ENCODE measurements at places on chromosomes 4 and X. TPM values are rescaled to one million over a fixed set of nuclear protein-coding genes. Genes with fewer than 3 reads are reported as not detected.

DNA sequence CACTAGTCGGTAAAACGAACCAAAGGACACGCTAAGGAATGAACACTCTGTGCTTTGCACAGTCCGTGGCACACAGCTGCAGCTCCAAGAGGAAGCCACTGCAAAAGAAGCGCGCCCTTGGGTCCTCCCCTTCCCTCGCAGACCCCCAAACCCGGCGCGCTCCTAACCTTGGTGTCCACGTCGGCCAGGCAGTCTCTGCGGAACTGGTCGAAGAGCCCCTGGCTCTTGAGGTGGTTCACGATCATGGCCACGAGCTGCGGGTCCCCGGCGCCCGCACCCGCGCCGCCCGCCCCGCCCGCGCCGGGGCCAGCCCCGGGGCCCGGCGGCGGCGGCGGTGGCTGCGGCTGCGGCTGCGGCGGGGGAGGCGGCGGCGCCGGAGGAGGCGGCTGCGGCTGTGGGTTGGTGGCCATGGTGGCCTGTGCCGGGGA, 333 bp downstream of the BOD1L1 start:
- no peak for DNase-seq

DNA sequence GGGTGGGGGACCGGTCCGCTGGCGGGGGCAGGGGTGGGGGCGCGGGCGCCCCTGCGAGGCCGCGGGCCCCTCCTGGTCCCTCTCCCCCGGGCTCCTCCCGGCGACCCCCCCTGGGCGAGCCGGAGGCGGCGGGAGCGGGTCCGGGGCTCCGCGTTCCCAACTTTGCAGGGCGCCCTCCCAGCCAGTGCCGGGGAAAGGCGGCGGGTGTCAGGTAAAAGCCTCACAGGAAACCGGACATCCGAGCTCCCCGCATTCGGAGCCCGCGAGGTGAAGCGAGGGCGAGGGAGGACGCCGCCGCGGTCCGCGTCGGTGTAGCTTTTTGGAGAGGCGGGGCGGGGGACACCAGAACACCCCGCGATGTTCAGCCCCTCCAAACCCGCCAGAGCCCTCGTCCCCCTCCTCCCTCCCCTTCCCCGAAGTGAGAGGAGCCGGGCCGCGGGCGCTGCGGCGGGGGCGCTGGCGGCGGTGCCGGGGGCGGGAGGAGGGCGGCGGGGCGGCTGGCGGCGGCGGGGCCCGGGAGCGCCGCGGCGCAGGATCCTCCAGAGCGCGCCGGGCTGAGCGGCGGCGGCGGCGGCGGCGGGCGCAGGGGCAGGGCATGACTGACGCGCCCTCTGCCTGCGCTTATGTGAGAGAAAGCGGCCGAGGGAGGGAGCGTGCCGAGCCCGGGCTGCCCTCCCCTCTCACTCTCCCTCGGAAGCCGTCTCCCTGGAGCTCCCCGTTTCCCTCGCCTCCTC, at the start of gene VEGFC:
Gene VEGFC, minus strand, starts transcription at position 597 of the 734 bp plus-strand sequence. CDS start 611 bp downstream, outside the sequence.
- peak; percentile 81 for DNase-seq

- no peak for DNase-seq
Observed at GRCh38 chr4:150849016-150849415, 166.1 kb downstream of the LRBA start.

DNA sequence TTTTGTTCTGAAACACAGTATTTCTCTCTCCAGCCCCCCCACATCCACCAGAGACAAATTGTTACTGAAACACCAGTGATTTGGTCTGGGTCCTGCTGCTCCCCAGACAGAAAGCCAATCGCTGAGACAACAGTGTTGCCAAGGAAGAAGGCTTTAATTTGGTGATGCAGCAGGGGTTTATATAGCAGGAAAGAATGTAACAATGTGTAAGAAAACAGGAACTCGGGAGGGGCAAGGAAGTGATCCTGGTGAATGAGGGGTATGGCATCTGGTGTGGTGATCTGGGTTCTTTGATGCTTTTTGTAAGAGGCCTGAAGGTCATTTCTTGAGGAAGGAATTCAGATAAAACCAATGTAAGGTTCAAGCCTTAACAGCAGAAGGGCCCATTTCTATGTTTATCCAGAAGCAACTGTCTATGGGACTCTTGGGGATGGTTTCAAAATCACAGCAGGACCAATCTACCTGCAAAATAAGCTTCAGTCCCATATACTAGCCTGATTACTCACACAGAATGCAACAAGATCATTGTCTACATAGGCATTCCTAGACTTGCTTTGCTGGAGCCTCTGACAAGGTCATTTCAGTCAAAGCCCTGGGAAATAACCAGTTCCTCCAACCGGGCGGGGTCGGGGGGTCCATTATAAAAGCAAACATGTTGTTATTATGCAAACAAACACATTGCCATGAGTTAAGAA, 445.2 kb upstream of the ZFP42 start:
- no peak for DNase-seq

- no peak for DNase-seq
Observed at GRCh38 chr4:179095585-179096221, 1653.5 kb upstream of the AGA start.

- no peak for DNase-seq
Observed at GRCh38 chr4:24209906-24210305, 320.1 kb upstream of the PPARGC1A start.

- DNase-seq, result no peak
Observed at GRCh38 chr4:86615501-86615900, 21.4 kb downstream of the PTPN13 start.

DNA sequence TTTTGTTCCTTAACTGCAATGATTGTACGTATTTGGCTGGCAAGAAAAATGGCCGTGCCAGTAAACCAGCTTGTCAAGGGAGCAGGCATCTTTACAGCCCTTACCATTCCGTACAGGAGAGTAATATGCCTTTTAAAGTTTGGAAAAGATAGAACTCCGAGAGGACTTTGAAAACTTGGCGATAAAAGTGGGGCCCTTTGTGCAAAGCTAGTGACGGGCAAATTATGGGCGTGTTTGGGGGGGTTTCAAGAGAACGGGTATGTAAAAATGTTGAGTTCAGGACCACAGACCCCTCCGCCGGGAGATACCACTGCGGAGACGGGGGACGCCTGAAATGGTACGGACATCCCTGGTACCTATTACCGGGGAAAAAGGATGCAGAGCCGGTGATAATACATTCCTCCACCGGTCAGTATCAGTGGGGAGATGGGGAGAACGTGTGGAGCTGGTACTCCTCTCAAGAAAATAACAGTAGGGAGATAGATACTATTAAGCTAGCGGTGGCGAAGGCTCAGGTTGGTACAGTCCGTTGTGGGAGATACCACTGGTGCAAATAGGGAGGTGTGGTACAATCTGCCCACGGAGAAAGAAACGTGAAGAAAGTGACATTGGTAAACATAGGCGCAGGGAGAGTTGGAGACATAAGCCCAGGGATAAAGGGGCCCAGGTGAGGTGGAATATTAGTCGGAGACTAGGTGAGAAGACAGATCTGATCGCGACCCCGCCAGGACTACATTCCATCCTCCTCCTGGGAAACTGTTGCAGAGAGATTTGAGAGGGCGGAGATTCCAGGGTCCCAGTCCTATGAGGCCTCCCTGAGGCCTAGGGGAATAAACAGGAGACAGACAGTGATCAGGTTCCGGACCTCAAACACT, 14.5 kb downstream of the SPACA5 start:
- DNase-seq, result peak; percentile 79

- no peak for DNase-seq
Observed at GRCh38 chrX:10165580-10166247, 8.9 kb downstream of the CLCN4 start.

DNA sequence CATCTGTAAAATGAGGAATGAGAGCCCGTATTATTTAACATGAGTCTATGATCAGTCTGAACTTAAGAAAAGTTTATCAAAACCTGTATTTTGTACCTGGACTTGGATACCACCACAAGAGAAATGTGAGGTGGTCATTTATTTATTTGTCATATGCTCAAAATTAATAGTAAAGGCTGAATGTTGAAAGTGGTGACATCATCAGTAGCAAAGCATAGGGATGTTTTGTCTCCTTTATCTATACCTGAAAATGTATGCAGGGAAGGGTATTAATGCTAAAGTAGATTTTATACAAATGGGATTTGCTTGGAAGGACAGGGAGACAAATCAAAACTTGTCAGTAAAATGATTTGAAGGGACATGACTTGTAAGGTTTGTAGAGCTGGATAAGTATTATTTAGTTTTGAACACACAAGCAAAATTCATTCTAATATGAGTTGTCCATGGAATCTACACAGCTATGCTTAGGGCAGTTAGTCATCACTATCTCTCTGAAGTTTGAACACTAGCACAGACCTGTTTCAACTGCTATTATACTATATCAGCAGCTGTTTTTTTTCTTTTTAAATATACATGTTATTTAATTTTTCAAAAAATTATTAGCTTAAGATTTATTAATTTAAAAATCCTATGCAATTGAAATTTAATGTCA, 52.4 kb upstream of the GUCY1A1 start:
- no peak for DNase-seq

- no peak for DNase-seq
Observed at GRCh38 chr4:81620442-81620841, 148.7 kb upstream of the RASGEF1B start.

GRCh38 chr4:104964410-104965175, 182.1 kb upstream of the TET2 start:
- no peak for DNase-seq

GRCh38 chr4:118711052-118711451, 25.9 kb downstream of the METTL14 start:
- no peak for DNase-seq

DNA sequence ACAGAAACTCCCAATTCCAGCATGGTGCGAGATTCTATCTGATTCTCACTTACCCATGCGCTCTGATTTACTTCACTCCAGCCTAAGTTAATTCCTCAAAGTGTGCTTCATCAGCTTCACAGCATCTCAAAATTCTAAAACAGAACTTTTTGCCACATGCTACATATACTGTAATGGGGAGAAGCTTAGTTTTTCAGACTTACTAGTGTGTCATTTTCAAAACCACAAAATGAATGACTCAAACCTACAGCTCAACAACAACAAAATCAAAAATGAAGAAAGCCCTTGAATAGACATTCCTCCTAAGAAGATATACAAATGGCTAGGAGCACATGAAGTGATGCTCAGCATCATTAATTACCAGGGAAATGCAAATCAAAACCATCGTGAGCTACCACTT, 14.9 kb downstream of the IRF2 start:
- DNase-seq, result no peak

- DNase-seq, result peak; percentile 7
Observed at GRCh38 chrX:130028196-130028595, 45.8 kb downstream of the BCORL1 start.

GRCh38 chrX:11791090-11791489, 33.1 kb downstream of the MSL3 start:
- no peak for DNase-seq

DNA sequence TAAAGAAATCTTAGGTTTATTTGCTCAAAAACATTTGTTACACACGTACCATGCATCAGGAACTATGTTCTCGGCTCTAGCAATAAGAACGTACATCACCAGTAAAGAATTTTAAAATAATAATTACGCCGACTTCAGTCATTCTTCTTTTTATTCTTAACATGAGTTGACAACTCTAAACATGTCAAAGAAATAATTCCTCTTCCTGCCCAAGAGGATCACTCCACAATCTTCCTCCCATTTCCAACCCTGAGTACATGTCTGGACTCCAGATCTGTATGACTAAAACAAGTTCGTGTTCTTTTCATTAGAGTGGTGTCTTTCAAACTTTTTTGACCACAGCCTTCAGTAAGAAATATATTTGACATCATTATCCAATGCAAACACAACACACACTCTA, 201.6 kb upstream of the GRIA3 start:
- no peak for DNase-seq

IL2RG gene
- 0.13 TPM for total RNA-seq

AFP gene
- total RNA-seq, result not detected

WNK3 gene
- 0.38 TPM for total RNA-seq

JAKMIP1 gene
- not detected for total RNA-seq

NFXL1 gene
- 4.7 TPM for total RNA-seq

CENPI gene
- 18.0 TPM for total RNA-seq

PLXNA3 gene
- 3.0 TPM for total RNA-seq

MAGEE2 gene
- not detected for total RNA-seq

SAGE1 gene
- not detected for total RNA-seq

PPEF2 gene
- total RNA-seq, result under 0.01 TPM

Data from dermis microvascular lymphatic vessel endothelial cell (primary cell).